ENCODE measurements at places on chromosomes 3 and 15.

- no peak for DNase-seq
Measured at GRCh38 chr3:124313621-124314020, 321.7 kb upstream of the ROPN1 start.

GRCh38 chr15:69146724-69147435 is 13.6 kb upstream of the GLCE start:
- DNase-seq, result no peak

- DNase-seq, result no peak
Measured at GRCh38 chr3:126317029-126317996, 39.9 kb downstream of the KLF15 start.

DNA sequence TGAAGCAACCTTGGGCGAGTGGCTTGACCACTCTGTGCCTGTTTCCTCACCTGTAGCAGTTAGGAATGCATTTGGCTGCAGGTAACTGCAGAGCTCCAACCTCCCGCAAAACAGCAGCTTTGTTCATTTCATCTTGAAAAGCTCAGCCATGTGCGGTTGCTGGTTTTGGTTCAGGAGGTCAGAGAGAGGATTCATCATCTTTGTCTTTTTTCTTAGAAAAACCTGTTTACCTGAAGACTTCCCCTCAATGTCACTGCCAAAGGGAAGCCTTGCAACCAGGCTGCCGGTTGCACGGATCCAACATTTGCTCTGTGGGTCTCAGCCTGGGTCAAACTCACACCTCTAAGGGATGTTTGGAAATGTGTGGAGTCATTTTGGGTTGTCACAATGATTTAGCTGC is 16.4 kb upstream of the FURIN start:
- DNase-seq, result no peak

DNA sequence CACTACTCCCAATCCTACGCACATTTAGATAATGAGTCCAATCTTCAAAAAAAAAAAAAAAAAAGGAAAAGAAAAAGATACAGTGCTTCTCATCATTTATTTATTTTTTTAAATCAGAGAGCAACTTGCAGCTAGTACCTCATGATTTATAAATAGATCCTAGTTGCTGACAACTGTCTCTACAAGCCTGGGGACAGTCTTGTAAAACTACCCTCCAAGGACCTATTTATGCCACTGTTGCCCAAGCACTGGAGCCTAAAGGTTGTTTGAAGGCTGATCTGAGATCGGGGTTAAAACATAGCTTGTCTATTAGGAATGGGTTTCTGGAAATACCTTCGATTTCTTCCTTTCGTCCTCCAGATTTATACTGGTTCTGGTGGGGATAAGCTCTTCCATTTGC is 14.7 kb downstream of the GABRR3 start:
- DNase-seq, result no peak

GRCh38 chr3:140344601-140345205 is 333.2 kb upstream of the TRIM42 start:
- no peak for DNase-seq
